Natural killer cell treated with Interleukin-12 subunit alpha and Interleukin-12 subunit beta and Interleukin-15 and Interleukin-18, amount 100 ng/mL, for 72 hours (primary cell): ENCODE measurements at places on chromosomes 1 and 21. TPM values are rescaled to one million over a fixed set of nuclear protein-coding genes. Genes with fewer than 3 reads are reported as not detected.

Gene LAD1
- not detected for total RNA-seq

Gene CD2
- 71.4 TPM for total RNA-seq

Gene DPH5
- 28.9 TPM for total RNA-seq

Gene RGS16
- 102 TPM for total RNA-seq

DNA sequence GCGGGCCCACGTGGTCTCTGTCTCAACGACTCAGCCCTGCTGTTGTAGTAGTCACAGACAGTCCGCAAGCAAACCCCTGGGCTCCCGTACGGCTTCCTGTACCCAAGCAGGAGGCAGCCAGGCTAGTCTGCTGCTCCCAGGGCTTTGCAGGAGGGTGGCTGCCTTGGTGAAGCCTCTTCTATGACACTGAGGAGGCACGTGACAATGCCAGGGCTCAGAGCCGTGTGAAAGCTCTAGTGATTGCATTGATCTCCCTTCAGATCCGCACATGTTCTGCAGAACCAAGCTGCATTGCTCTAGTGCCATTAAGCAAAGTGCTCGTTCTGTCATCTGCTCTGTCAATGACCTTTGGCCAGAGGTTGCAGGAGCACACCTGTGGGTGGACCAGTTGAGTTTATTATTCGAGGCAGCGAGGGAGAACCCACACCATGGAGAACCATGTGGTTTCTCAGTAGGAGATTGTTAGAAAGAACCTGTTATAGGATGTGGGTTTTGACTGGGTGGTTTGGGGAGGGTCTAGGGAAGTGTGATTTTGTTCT lies 18.0 kb downstream of the UMODL1 start:
- DNase-seq = no peak

GRCh38 chr1:77051425-77051824 lies 167.8 kb downstream of the PIGK start:
- DNase-seq = no peak

DNA sequence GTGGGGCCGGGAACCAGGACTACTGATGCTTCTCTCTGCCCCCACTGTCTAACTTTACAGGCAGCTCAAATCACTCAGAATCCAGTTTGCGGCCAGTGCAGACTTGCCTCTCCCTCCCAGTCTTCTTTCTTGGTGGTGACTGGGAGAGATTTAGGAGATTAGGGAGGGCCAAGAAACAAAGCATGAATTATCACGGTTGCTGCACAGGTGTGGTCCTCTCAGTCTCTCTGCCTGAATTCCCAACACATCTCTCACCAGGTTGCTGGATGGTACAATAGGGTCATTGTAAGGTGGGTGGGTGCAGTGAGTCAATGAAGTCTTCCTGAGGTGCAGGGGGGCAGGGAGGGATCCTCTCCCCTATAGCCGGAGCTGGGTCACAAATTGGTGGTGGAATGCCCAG lies 12.6 kb downstream of the S100A11 start:
- no peak for DNase-seq
